Karpas-422 (cell line): ENCODE measurements at places on chromosomes 1 and 21.
A peak's percentile ranks its signal among the peaks of the same experiment; 100 is the strongest.

- DNase-seq: no peak
These were observed 58.4 kb upstream of the ATP1B1 start for GRCh38 chr1:169048043-169048442.

GRCh38 chr1:240199758-240200645 lies 108.3 kb downstream of the FMN2 start:
- no peak for DNase-seq

DNA sequence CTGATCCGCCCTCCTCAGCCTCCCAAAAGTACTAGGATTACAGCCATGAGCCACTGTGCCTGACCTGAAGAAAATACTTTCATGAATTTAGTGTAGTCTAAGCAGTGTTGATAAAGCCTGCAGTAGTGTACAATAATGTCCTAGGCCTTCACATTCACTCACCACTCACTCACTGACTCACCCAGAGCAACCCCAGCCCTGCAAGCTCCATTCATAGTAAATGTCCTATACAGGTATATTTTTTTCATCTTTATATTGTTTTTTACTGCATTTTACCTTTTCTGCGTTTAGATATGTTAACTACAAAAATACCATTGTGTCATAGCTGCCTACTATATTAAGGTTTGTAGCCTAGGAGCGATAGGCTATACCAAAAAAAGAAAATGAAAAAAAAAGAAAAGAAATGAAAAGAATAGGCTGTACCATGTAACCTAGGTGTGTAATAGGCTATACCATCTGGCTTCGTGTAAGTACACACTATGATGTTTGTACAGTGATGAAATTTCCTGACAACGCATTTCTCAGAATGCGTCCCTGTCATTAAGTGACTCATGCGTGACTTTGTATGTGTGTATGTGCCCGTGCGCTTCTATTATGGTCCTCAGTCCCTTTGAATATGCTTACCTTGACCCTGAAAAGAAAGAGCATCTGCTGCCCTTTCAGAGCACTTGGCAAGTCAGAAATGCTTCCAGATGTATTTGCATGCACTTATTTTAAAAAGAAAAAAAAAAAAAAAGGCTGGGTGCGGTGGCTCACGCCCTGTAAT lies 9.2 kb upstream of the SLAMF8 start:
- no peak for DNase-seq

DNA sequence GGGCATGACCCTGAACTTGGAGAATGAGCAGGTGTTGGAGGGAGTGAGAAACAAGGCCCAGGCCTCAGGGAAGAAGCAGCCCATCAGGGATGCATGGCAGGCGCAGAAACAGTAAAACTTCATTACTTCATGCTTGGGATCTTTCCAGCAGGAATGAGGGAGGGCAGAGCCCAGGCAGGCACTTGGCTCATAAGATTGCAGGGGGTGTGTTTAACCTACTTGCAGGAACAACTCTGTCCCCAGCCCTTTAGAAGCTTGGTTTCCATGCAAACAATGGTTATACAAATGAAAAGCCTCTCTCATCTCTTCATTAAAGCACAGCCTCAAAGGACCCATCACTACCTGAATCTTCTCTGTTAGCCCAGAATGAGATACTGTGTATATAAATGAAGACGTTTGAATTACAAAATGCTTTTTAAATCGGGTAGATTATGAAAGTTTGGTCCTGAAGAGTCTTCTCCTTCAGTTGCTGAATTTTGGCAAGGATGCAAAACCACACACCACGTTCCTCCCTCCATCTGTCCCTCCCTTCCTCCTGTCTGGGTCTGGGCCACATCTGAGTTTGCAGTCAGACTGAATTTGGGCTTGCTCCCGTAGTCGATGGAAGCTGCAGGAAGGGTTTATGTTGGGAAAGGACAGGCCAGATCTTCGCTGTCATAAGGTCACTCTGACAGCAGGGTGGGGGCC lies 154.4 kb upstream of the KLHDC7A start:
- no peak for DNase-seq

- DNase-seq: no peak
These were observed at the start of gene BCAN for GRCh38 chr1:156641761-156642264. Gene BCAN (plus strand): TSS chr1:156642117. CDS start chr1:156646055, 3,938 bp downstream.

GRCh38 chr1:165858364-165858823 lies 31.0 kb downstream of the UCK2 start:
- DNase-seq: no peak

DNA sequence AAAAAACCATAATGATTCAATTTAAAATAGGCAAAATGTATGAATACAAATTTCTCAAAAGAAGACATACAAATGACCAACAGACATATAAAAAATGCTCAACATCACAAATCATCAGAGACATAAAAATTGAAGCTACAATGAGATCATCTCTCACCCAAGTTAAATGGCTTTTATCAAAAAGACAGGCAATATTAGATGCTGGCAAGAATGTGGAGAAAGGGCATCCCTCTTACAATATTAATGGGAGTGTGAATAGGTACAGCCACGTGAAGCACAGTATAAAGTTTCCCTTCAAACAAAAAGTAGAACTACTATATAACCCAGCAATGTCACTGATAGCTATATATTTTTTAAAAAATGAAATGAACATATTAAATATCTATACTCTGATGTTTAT lies 1481.7 kb downstream of the AMY1C start:
- DNase-seq: no peak

GRCh38 chr1:215526147-215526845 lies 40.8 kb upstream of the KCTD3 start:
- DNase-seq: peak; percentile 83

DNA sequence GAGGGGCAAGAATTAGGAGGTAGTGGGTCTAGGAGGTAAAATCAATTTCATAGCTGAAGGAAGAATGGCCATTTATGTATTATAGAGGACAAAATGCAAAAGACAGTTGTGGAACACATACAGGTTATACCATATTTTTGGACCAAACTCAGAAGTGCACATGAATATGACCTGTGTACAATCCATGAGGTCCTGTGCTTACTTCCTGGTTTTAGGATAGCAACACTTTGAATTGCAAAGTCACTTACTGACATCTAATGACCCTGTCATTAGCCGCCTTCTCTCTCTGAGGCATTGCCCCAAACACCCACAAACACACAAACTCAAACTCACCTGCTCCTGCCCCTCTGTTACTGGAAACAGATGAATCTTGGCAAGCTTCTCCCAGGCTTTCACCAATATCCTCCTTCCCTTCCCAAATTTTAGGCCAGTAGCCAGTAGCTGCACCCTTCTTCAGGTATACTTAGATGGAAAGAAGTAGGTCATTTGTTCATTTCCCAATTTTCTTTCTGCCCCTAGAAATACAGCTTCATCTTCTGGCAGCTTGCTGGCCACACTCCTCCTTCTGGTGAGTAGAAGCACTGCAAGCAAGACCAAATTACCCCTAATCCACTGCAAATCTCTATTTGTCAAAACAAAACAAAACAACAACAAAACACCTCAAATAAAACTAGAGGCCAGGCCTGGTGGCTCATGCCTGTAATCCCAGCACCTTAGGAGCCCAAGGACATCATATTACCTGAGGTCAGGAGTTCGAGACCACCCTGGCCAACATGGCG lies 13.7 kb upstream of the RPL5 start:
- peak; percentile 71 for DNase-seq

DNA sequence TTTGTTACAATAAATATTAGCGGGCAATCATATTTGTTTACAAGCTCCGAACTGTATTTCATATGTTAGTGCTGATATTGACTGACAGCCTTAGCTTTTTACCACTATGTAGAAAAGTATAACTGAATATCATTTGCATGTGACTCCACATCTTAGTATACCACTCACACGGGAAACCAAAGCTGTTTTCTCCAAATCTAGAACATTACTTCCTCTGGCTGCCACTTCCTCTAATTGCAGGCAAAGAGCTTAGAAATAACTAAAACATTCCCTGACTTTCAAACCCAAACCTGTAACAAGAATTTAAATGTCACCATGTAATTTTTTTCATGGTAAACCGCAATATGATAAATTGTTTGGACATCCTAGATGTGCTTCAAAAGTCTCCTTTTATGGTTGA lies 174.7 kb downstream of the LBR start:
- no peak for DNase-seq

- peak; percentile 66 for DNase-seq
These were observed 493 bp downstream of the DISC1 start for GRCh38 chr1:231626951-231627614.

GRCh38 chr1:159282118-159282517 lies 20.0 kb upstream of the FCER1A start:
- DNase-seq: no peak

DNA sequence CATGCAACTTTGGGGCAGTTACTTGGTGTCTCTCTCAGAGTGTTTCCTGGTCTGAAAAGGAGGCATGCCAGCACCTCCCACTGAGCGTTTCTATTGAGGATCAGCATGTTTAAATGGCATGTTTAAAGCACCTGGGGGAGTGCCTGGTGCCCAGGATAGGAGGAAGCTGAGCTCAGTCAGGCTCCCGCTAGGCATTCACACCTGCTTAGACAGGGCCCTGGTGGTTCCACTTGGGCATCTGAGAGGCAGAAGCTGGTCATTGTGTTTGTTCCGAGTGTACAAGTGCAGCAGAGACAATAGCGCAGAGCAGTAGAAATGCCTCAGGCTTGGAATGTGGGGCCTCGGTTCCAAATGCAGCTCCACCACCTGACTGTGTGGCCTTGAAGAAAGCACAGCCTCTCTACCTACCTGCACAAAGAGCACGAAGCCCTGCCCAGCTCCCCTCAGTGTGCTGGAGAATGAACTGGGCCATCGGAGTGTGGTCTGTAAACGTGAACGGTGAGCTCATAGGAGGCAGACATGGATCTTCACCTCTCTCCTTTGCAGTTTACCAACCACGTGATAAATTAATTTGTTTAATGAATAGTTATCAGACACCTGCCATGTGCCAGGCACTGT lies 20.3 kb upstream of the TMEM222 start:
- DNase-seq: no peak

GRCh38 chr1:16971341-16972188 lies 8.9 kb downstream of the MFAP2 start:
- no peak for DNase-seq

GRCh38 chr1:181090641-181091126 lies 2.2 kb downstream of the IER5 start:
- peak; percentile 43 for DNase-seq

DNA sequence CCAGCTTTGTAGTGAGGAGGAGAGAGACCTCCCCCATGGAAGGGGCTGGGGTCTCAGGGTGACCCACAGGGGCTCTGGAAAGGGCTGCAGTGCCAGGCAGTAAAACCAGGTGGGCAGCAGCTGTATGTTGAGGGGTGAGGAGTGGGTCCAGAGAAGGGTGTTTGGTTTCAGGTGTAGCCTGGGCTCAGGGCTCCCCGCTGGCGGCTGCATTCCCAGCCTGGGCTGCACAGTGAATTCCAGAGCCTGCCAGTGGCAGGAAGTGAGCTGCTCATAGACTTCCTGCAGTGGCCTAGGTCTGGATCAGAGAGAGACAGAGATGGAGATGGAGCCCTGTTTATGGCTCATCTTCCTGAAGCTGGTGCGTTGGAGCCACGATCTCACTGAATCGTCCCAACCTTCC lies 356.4 kb downstream of the PTPRU start:
- no peak for DNase-seq

DNA sequence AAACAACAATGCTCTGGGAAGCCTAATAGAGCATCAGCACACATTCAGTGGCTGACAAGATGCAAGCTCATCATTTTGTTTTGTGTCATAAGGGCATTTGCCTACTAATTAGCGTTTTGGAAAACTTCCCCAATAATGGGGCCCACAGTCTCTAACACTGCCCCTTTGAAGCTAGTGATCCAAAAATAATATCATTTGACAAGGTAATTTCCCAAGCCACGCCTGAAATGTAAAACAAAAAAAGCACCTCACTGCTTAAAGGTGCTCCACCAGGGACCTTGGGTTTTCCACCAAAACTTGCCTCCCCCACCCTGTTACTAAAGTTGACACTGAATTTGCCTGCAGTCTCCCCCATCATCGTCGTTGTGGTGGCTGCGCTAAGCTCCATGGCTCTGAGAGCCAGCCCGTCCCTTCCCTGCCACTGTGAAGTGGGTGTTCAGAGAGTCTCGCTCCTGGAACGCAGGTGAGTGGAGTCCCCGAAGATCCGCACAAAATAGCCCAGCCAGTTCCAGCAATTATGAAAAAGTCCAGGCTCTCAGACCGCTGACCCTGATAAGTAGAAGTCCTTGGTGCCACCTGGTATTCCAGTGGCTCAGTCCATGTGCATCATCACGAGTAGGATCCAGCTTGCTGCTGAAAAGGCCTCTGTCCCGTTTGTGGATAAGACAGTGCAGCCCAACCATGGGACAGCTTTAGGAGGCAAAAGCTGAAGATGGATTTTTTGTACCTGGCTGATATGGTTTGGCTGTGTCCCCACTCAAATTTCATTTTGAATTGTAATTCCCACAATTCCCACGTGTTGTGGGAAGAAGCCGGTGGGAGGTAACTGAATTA lies 52.2 kb downstream of the RAB3GAP2 start:
- peak; percentile 85 for DNase-seq

GRCh38 chr21:28761674-28762356 lies 230.9 kb downstream of the LTN1 start:
- no peak for DNase-seq

DNA sequence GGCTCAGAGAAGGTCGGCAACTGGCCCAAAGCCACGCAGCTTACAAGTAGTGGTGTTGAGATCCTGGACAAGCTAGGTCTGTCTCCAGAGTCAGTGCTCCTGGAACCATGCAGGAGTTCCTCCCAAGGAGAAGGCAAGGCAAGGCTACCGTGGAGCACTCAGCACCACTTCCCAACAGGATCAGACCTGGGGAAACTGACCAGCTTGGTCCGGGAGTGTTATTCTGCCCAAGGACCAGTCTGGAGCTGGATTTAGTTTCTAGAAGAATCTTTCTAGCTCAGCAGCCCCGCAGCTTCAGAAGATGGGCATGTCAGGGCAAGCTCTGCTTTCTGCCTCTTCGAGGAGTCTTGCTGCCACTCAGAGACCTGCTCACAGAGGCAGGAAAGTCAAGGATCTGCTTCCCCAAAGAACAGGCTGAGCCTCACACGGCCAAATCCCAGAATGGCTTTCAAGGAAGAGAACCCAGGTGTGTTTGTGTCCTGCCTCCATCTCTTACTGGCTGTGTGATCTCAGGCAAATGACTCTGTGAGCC lies 302.8 kb downstream of the MATN1 start:
- no peak for DNase-seq

DNA sequence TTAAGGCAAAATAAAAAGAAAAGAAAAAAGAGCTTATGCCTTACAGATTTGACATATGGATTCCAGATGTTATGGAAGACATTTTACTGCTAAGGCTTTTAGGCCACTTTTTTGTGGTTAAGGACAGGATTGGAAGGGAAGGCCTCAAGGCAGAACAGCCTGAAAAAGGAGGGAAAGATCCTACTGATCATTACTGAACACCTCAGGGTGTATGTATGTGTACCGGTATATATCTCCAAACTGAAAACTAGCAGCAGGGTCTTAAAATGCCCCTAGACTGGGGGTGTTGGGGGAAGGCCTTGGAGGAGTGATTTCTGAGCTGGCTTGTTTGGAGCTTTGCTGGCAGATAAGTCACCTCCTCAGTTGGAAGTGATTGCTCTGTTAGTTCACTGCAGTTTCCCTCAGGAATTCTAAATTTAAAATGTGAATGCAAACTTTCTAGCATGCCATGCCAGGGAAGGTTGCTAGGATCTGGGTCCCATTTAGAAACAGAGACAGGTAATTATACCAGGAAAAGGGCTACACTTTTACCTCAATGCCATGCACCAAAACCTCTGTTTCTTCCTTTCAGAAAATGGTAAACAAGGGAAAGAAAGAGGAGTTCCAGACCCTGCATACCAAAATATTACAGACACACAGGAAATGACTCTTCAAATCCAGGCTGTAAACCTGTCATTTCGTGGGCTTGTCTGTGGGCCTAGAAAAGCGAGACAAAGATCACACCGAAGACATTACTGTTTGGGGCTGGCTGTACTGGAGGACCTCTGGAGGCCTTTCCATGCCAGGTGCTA lies 15.0 kb downstream of the C1orf52 start:
- no peak for DNase-seq
